AG09319 (cell line): ENCODE measurements at places on chromosomes 16 and 17.

DNA sequence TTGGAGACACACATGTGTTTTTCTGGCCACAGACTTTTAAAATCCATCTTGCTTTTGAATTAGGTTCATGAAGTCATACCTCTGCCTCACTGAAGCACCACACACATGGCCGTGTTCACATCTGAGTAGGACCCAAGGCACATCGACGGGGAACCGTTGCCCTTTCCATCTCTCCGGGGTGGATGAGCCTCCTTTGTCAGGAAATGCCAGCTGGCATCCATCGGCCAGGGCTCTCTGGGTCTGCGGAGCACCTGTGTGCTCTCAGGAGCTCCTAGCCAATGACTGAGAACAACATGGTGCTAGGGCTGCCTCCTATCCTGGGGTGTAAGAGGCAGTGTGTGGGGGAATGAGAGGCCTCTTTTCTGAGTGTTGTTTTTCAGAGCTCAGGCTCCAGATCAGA, 24.5 kb upstream of the NKD1 start:
- no peak for DNase-seq

- DNase-seq = no peak
Measured at GRCh38 chr16:57823836-57824235, 21.5 kb upstream of the KIFC3 start.

- no peak for DNase-seq
Measured at GRCh38 chr17:10216213-10216938, 18.0 kb upstream of the GAS7 start.

DNA sequence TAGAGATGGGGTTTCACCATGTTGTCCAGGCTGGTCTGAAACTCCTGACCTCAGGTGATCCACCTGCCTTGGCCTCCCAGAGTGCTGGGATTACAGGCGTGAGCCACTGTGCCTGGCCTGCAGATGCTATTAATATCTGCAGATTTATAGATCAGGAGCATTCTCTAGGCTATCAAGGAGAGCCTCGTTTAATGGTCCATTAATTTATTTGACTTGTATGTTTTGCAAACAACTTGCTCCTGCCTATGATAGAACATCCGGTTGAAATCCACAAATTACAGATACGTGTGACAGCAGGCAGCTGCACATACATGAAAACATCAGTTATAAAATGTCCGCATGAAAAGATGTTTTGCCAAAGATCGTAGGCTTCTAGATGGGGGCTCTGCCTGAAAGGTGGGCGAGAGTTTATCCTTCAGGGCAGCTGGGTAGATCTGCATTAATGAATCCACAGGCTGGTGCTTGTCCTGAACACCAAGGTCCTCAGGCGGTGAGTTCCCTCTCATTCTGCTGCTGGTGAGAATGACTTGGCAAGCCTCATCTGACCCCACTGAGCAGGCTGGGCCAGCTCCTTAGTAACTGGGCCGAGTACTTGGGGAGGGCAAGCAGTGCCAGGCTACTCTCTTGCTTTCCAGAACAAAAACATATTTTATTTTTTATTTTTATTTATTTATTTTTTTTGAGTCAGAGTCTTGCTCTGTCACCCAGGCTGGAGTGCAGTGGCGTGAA, 37.1 kb upstream of the MGAT5B start:
- no peak for DNase-seq

DNA sequence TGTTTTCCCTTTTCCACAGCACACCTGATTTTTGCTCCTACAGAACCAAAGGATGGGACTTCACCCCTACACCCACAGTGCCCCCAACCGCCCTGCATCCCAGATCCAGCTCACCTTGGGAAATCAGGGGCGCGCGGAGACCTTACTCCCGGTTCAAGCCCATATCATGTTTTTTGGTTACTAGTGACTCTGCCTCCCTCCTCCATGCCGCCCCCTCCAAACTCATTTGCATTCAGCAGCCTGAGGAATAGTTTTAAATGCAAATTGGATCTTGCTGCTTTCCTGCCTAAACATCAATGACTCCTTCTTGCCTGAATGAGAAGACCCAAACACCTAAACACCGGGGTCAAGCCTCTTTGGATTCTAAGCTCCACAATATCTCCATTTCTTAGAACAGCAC, 331.8 kb downstream of the TMEM114 start:
- DNase-seq = no peak
